Osteoblast (primary cell): ENCODE measurements at places on chromosomes 7 and 10. TPM values are rescaled to one million over a fixed set of nuclear protein-coding genes. Genes with fewer than 3 reads are reported as not detected.

DNA sequence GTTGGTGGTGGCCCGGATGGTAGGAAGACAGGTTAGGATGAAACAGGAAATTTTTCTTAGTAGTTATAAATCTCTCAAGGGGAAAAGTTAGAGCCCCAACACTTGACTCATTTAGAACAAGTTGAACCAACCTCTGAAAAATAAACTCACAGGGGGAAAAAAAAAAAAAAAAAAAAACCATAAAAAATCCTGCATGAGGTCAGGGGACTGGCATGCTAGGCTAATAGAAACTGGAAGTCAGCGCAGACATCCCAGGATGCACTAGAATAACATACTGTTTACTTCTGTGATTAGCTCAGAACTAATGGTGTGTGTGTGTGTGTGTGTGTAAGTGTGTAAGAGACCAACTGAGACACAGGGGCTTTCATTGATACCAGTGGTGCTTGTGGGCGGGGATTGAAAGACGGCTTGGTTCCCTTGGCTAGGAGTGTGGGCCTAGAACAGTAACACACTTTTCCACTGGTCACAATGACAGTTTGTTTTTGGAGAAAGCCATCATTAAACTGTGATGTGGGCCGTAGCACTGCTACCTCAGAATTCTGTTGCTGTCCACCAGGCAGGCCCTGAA is 491.6 kb upstream of the GALNT17 start:
- H3K4me1 ChIP-seq: peaks cover 10% of the 10 kb centered on the region
- peak overlapping the region; percentile 55 for H3K27ac ChIP-seq
- no peak overlapping the region for H3K4me3 ChIP-seq
- no peaks in the 10 kb centered on the region for H3K27me3 ChIP-seq

PIK3CG gene
- not detected in 2 replicates for total RNA-seq

MGMT gene
- 18.3 and 21.0 TPM in 2 replicates for total RNA-seq

SH2B2 gene
- total RNA-seq: 2.1 and 2.2 TPM in 2 replicates

TAC1 gene
- total RNA-seq: not detected in 2 replicates

FBXO24 gene
- total RNA-seq: under 0.01 and 0.36 TPM in 2 replicates

SPDYE16 gene
- under 0.01 and 0.36 TPM in 2 replicates for total RNA-seq

- H3K36me3 ChIP-seq: no peaks in the 10 kb centered on the region
- H3K27me3 ChIP-seq: peaks cover 9% of the 10 kb centered on the region
- peaks cover 3% of the 10 kb centered on the region for H3K4me1 ChIP-seq
- H3K4me3 ChIP-seq: peak within 1 kb of the TSS; percentile 67
- peak; percentile 91 for DNase-seq
- no peak within 1 kb of the TSS for H3K27ac ChIP-seq
Observed at GRCh38 chr7:45088821-45089340, at the start of gene NACAD. Gene NACAD, minus strand, starts transcription at chr7:45088969. Its CDS starts 75 bp downstream, at chr7:45088894.

DNA sequence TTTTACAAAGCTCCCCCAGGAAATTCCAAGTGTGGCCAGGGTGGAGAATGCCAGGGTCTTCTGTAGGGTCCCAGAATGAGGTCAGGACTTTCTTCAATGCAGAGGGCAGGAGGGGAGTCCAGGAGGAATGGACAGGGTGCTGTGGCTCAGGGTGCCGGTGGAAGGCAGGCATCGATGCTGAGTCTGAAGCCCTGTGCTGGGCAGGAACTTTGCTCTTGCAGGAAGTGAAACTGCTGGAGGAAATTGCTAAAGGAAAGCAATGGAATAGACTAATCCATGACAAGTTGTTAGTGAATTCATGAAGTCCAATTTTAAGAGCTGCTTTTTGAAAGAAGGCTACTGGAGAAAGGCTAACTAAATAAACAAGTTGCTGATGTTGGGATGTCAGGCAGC is 14.8 kb downstream of the PTPRE start:
- DNase-seq: no peak
- H3K27ac ChIP-seq: peak overlapping the region; percentile 81
- no peaks in the 10 kb centered on the region for H3K36me3 ChIP-seq
- no peaks in the 10 kb centered on the region for H3K27me3 ChIP-seq
- no peak overlapping the region for H3K4me3 ChIP-seq

NKX2-3 gene
- total RNA-seq: not detected in 2 replicates

DNA sequence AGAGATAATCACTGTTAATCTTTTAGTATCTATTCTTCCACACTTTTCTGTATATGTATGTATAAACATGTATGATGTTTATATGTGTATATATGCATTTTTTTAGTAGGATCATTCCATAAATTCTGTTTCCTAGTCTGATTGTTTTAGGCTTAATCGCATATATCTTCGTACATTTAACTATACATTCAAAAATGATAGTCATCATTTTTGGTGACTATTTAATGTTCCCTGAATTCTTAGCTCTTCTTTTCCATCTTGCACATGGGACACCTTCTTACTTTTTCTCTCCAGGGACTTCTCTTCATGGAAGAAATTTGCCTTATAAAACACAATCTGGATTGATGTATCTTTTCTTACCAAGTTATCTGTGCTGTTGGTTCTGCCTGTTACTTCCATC is 42.1 kb downstream of the ZNF277 start:
- H3K27ac ChIP-seq: no peak overlapping the region
- no peaks in the 10 kb centered on the region for H3K36me3 ChIP-seq
- H3K4me1 ChIP-seq: no peaks in the 10 kb centered on the region
- H3K4me3 ChIP-seq: no peak overlapping the region

DNA sequence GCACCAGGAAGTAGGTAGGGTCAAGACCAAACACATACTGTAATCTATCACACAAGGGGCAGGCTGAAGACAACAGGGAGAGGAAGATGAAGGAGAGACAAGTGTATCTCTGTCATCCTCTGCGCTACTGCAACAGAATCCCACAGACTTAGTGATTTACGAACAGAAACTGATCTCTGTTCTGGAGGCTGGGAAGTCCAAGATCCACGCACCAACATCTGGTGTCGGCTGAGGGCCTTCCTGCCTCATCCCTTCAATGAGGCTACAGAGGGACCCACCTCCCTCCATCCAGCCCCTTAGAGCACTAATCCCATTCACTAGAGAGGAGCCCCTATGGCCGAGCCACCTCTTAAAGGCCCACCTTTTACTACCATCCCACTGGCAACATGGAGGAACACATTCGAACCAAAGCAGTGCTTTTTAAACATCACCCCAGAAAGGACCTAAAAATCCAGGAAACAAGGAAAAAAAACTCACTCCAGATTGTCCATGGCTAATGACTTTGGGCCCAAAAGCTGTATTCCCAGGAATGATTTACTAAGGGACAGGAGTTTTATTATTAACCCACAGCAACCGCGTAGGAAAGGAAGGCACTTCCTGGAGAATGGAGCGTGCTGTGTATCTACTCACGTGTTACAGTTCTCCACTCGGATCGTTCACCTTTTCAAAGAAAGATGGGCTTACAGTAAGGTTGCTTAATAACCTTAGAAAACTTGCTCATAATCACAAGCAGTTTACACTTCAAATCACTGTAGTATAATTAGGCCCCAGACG is 4.2 kb downstream of the BNIP3 start:
- DNase-seq: no peak
- peaks cover 27% of the 10 kb centered on the region for H3K4me1 ChIP-seq
- H3K36me3 ChIP-seq: no peaks in the 10 kb centered on the region
- H3K27me3 ChIP-seq: no peaks in the 10 kb centered on the region

CDHR3 gene
- 6.5 and 8.3 TPM in 2 replicates for total RNA-seq

DNA sequence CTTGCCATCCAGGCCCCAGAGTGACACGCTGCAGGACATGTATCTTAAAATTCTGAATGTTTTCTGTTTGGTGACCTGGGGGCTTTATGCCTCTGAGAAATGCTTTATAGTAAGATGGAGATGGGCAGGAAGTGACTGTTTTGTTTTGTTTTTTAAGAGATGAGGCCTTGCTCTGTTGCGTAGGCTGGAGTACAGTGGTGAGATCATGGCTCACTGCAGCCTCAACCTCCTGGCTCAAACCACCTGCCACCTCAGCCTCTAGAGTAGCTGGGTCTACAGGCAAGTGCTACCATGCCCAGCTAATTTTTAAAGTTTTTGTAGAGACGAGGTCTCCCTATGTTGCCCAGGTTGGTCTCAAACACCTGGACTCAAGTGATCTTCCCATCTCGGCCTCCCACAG is 20.6 kb downstream of the ZNF777 start:
- no peak overlapping the region for H3K4me3 ChIP-seq
- no peak overlapping the region for H3K27ac ChIP-seq
- H3K4me1 ChIP-seq: no peaks in the 10 kb centered on the region
- H3K27me3 ChIP-seq: no peaks in the 10 kb centered on the region
- DNase-seq: no peak
- H3K36me3 ChIP-seq: peaks cover 17% of the 10 kb centered on the region

DNA sequence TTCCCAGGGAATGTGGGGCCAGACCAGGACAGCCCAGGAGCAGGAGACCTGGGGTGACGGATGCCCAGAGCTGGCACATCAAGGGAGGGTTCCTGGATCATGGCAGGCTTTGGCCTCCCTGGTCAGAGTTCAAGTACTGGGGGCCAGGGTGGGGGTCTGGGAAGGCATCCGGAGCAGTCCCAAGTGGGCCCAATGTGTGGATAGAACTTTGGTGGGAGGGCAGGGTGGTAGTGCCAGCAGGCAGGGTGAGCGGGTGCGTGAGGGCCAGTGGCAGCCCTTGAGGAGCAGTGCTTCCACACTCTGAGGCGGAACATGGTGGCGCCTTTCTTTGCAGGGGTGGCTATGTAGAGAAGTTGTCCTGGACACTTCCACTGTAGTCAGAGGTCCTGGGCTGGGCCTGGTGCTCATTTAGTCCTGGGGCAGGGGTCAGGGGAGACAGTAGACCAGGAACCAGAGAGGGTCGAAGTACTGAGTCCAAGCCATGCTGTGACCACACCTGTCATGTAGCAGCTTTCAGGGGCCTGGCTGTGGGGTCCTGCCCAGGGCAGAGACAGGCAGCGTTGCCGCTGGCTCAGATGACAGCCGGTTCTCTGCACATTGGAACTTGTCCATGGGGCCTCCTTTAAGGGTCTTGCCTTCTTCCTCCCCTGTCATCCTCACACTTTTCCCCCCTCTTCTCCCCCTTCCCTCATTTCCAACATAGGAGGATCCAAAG is 22.2 kb upstream of the CSGALNACT2 start:
- H3K27ac ChIP-seq: no peak overlapping the region
- no peaks in the 10 kb centered on the region for H3K27me3 ChIP-seq
- no peak for DNase-seq

DNA sequence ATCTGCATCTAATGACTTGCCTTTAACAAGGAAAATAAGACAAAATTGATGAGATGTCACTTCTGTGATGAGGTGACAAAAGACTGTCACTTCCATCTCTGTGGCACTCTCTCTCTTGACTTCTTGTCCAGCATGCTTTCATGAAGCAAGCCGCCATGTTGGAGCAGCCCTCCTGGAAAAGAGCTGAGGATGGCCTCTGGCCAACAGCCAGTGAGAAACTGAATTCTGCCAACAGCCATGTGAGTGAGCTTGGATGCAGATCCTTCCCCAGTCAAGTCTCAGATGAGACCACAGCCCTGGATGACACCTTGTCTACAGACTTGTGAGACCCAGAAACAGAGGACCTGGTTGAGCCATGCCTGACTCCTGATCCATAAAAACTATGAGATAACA is 412.6 kb upstream of the SHH start:
- no peaks in the 10 kb centered on the region for H3K27me3 ChIP-seq
- DNase-seq: no peak
- H3K4me3 ChIP-seq: no peak overlapping the region
- H3K4me1 ChIP-seq: no peaks in the 10 kb centered on the region
- H3K27ac ChIP-seq: no peak overlapping the region

DNA sequence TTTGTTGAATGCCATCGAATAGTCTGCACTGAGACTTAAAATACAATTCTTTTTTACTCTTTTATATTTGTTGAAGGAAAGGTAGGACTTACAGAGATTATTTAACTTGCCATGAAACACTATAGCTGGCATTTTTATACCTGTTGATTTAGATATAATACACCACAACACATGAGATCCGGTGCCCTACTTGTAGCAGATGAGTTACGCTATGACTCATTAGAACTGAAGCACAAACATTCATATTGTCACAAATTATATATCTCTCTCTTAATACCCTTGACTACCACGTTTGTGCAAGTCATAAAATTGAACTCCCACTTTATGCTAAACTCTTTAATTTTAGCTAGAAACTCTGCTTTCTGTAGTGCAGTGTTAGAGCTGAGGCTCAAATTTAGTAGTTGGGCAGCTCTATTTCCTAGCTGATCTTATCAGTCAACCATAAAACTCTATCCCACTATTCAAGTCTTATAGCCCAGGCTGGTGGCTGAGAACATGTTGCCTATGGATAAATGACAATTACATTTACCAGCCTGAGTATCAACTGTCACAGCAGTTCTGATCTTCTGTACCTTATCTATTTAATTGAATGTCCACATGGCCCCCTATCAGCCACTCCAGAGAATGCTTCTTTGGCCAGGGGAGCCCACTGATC is 137.4 kb upstream of the SEMA3D start:
- H3K27me3 ChIP-seq: no peaks in the 10 kb centered on the region
- H3K36me3 ChIP-seq: no peaks in the 10 kb centered on the region
- H3K27ac ChIP-seq: no peak overlapping the region
- H3K4me1 ChIP-seq: no peaks in the 10 kb centered on the region
- no peak overlapping the region for H3K4me3 ChIP-seq

DNA sequence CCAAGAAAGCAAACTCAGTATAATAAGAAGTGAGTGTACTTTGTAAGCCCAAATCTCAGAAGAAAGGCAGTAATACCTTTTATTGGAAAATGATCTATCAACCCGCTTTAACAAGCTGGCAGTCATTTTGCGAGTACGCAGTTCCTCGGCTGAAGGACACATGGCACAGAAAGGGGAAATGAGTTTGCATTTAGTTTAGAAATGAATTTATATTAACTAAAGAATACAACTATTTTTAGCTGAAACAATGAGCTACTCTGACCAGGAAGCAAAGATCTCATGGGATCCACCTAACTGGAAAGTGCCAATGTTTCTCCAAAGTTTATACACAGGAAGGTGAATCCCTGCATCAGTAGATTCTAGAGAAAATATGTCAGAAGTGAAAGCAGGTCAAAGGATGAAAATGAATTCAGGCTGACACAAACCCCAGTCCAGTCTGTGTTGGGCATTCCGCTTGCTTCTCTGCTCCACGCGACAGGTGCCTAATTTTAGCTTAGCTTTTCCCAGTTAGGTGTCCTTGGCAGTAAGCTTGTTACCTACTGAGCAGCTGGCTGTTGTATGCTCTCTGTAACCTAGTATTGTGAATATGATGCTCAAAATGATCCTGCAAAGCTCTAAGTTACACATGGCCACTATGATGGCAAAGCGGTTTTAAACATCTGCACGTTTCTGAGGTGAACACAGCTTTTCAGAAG is 112.8 kb downstream of the LARP4B start:
- peak overlapping the region; percentile 65 for H3K27ac ChIP-seq
- no peak overlapping the region for H3K4me3 ChIP-seq
- H3K27me3 ChIP-seq: no peaks in the 10 kb centered on the region
- H3K36me3 ChIP-seq: peaks cover 83% of the 10 kb centered on the region
- H3K4me1 ChIP-seq: peaks cover 21% of the 10 kb centered on the region

- DNase-seq: no peak
- no peak overlapping the region for H3K4me3 ChIP-seq
- H3K36me3 ChIP-seq: peaks cover 97% of the 10 kb centered on the region
- H3K4me1 ChIP-seq: no peaks in the 10 kb centered on the region
Observed at GRCh38 chr7:76060842-76061241, 12.9 kb downstream of the MDH2 start.

RPEL1 gene
- 0.29 and 0.36 TPM in 2 replicates for total RNA-seq

- no peaks in the 10 kb centered on the region for H3K27me3 ChIP-seq
- peaks cover 13% of the 10 kb centered on the region for H3K4me1 ChIP-seq
- no peaks in the 10 kb centered on the region for H3K36me3 ChIP-seq
- peak; percentile 44 for DNase-seq
- no peak overlapping the region for H3K4me3 ChIP-seq
- H3K27ac ChIP-seq: no peak overlapping the region
Observed at GRCh38 chr7:73827567-73828106, 3.2 kb upstream of the CLDN4 start.
